ENCODE measurements at places on chromosomes 7 and 10.

DNA sequence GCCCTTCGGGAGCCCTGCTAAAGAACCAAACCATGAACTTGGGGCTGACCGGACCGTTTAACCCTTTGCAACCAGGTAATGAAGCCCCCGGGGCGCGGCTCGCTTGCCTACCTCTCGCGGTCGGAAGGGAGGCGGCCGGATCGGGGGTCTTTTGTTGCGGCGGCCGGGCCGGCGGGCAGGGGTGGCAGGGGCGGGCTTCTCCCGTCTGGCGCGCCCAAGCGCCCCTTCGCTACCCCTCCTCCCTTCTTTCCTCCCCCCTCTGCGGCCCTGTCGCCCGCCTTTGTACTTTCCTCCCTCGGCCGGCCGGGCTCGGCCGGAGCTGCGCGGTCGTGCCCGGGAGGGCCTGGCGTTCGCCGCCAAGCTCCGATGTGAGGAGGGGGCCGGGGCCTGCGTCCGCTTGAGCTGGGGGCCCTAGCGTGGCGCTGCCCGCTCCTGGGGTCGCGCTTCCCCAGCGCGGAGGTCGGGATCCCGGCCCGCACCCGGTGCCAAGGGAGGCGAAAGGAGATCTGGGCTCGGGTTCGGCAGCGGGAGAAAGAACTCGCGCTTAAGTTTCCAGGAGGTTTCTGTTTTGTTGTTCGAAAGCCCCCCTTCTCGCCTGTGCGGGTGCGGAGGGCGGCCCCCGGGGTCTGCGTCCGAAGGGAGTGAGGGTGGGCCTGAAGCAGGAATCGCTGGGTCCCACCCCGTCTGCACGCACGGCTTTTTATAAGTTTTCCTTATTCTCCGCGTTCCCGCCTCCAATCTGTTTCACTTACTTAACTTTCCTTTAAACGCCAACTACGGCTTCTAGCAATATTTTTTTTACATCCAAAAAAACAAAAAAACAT, 436.8 kb upstream of the GALNT17 start:
- DNase-seq = no peak

- peak; percentile 26 for DNase-seq
These were observed 8.0 kb downstream of the HIPK2 start for GRCh38 chr7:139769761-139770160.

DNA sequence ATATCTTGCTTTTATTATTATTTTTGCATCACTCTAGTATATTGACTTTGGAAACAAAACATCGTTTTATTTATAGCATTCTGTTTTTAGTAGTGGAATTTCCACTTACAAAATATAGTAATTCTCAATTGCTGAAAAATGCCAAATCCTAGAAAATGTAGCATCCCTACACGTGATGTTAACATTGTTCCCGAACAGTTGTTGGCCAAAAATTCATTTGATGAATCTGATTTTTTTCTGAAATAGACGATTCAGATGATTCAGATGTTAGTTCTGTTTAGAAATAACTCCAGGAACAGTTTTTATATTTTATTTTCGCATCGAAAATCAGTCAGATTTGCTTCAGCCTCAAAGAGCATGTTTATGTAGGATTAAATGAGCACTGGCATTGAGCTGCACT, 122.4 kb downstream of the GFRA1 start:
- DNase-seq = no peak

- no peak for DNase-seq
These were observed 6.3 kb downstream of the LOXL4 start for GRCh38 chr10:98261436-98262277.

DNA sequence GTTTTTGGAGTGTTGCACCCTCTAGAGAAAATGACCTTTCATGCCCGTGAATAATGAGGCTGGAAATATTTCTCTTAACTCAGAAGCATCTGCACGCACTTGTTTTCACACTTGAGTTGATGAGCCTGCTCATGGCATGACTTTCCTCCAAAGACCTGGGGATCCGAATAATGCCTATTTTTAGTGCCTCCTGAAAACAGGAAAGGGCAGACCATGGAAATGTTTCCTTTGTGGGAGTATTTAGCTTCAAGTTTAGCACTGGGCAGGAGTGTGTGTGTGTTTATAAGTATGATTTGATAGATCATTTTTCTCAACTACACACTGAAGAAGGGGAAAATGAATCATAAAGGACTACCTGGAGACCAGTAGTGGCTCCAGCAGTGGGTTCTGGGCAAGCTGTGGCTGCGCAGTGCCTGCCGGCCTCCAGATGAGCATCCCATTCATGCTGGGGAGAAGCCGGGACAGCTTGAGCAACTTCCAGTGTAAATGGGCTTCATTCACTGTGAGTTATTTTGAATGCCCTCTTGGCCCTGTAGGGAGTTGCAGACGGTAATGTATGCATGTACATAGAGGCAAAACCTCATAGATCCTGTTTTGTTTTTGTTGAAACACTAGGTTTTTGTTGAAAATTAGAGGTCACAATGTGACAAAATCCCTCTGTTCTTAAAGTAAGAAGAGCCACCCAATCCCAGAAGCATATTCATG, 117.8 kb upstream of the INSYN2A start:
- DNase-seq = peak; percentile 57

- no peak for DNase-seq
These were observed 101.4 kb downstream of the ITGB8 start for GRCh38 chr7:20432071-20432470.

- DNase-seq = no peak
These were observed 25.0 kb upstream of the PCBD1 start for GRCh38 chr10:70913191-70913892.

DNA sequence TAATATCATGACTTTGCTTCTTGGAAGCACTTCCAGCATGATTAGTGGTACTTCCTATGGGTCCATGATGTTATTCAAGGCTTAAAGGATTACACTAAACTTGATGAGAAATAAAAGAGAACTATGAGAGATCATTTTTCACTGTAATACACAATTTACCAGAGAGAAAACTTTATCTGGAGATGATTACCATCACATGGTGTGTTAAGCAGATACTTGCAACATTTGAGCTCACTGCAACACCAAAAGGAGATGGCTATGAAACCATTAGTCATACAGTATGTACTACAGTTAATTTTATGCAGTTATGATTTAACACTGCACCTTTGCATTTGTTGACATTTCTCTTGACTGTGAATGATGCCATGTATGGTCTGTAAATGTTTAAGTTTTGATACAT, 311.3 kb upstream of the AOAH start:
- DNase-seq = no peak

DNA sequence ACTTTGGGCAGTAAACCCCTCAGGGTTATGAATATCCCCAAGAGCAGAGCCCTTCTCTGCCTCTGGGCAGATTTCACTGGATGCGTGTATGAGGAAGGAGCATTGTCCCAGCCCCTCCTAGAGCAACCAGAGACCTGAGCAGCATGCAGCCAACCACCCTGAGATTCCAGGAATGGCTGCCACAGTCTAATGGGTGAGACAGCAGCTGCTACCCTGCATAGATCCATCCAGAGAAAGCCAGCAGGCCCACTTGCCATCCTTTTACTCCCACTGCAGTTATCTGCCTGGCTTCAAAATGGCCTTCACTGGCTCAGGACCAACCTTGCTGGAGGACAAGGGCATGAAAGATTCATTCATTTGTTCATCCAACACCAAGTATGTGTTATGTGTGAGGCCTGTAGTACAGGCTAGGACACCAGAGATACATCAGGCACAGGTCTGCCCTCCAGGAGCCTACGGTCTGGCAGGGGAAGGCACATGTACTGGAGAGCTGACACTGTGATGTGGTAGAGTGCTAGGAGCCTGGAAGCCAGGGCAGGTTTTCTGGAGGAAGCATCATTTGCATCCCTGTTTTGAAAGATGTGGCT, 26.2 kb upstream of the C10orf105 start:
- no peak for DNase-seq

DNA sequence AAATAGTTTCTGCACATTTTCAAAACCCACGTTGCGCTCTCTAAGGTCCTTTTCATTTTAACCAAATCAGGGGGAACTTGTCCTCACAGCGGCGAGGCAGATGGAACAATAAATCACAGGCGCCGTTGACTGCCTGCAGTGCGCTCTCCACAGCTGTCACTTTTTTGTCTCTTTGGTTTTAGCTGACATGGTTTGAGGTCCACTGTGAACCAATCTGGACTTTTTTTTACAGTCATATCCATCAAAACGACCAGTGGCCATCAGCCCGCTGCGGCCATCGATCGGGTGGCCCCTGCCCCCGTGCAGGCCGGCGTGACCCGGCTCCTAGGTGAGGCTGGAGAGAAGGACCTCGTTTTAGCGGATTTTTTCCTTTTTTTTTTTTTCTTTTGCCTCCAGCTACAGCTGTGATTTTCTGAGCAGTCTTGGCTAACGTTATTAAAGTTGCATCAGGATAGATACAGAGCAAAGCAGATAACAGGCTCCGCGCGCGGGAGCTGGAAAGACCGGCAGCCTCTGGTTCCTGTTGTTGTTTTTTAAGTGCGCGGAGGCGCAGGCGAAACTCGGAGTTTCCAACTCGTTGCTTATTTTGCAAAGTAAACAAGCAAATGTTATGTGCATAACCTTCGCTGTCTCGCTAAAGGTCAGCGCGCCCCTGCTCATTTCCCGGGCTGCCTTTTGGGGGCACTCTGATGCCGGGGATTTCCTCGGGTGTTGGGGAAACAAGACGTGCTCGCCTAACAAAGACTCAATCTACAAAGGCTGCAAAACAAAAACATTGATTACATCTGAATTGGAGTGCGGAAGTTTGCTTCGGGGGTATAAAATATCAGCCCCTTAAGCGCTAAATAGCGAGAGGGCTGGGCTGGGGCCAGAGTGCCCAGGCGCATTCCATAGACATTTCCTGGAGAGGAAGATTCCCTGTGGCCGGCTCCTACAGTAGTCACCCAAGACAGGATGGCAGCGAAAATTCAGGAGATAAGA, 414.8 kb upstream of the MKI67 start:
- DNase-seq = no peak

GRCh38 chr7:28291559-28291958, 111.0 kb upstream of the JAZF1 start:
- DNase-seq = no peak

DNA sequence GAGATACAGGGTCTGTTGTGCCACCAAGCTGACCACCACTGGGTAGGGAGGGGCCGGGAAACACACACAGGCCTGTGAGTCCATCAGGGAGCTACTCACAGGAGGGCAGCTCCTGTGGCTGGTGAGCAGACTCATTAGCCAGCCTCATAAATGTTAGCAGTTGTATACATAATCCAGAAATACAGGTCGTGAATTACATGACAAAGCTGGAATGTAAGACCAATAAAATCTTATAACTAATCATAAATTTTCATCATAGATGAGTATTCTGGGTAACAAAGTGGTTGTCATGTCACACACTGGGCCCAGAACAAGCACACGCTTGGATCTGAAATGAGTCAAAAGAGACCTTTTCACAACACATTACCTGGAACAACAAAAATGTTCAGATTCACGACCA, 642.6 kb upstream of the AUTS2 start:
- no peak for DNase-seq

GRCh38 chr7:99099499-99100077, 44.3 kb downstream of the SMURF1 start:
- no peak for DNase-seq

- DNase-seq = peak; percentile 26
These were observed 114.2 kb downstream of the DYNC1I1 start for GRCh38 chr7:95886501-95887090.

DNA sequence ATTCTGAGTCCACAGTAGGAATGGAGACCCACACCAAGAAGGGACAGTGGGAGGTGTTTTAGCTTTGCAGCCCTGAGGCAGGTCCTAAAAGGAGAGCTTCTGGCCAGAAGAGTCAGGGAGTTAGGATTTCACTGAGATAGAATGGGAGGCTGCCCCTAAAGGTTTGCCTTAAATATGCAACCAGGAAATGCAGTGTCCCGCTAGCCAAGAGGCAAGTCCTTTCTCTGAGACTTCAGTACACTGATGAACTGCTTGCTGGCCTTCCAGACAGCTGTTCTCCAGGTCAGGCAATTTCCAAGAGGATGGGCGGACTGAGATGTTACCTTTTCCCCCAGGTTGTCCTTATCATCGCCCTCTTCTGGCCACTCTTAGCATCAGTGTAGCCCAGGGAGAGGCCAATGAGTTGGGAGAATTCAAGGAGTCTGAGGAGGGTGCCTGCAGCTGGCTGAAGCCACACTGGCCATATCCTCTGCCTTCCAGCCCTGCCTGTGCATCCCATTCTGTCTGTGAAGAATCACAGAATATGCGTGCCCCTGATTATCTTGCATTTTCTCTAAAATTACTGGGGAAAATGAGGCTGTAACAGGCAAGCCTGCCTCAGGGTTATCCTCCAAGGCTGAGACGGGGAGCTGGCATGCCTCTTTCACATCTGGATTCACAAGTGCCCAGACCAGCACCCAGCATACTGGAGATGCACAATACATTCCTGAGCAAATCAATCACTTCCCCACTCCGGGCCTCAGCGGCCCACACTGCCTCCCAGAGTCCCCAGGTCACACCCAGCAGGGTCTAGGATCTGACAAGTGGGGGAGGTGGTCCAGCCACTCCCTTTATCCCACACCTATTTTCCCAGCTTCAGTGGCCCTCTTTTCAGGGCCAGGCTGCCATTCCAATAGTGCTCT, 2.4 kb downstream of the TLL2 start:
- DNase-seq = peak; percentile 33
